ENCODE measurements at places on chromosomes 7 and 10.
A peak's percentile ranks its signal among the peaks of the same experiment; 100 is the strongest.

- no peak for DNase-seq
Observed at GRCh38 chr7:106964466-106964865, 80.0 kb upstream of the PRKAR2B start.

GRCh38 chr7:135736586-135737305 is 8.8 kb upstream of the SLC13A4 start:
- no peak for DNase-seq

DNA sequence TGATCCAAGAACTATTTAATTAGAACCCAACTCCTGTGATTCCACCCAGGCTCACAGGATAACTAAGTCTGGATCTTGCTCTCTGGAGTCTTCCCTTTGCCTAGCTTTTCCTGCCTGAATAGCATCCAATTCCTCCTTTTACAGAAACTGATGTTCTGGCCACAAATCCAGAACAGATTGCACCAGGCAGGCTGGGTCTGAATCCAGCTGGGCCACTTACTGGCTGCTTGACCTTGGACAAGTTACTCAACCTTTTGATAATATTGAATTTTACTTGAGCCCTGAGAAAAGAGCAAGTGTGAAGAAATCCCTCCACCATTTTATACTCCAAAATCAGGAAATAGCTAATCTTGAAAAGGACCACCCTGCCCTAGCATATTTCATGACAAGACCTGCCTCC is 55.5 kb upstream of the SLC35G1 start:
- no peak for DNase-seq

DNA sequence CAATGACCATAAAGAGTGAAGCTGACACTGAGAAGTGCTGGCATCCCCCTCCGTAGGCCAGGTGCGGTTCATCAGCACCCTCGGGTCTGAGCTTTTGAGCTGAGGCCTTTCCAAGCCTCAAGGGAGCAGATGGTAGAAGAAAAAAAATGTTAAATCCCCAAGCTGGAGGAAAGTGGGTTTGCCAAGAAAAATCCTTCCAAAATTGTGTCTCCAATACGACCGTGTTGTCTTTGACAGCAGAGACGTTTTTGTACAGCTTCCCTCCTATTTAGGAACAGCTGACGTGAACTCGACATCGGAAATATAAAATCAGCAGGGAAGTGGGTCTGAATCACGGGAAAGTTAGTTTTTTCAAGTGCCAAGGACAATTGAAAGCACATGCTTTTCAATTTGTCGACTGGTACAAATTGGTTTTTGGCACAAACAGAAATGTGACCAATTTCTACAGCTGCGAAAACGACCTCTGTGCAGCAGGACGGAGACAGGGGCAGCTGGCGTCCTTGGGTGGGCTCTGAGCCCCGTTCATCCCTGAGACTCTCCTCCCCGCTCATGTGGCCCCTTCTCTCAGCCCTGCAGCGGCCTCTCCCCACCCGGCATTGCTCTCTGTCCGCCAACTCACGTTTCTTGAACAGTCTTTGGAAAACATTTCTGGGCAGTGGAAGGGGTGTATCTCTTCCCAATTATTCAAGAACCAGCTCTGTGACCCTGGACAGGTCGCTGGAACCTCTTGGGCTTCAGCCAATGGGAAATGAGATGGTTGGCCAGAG is 89.9 kb downstream of the PAXIP1 start:
- no peak for DNase-seq

GRCh38 chr10:88152728-88153133 is 289.3 kb downstream of the PTEN start:
- DNase-seq: no peak

- peak; percentile 79 for DNase-seq
Observed at GRCh38 chr7:122306320-122307227, 2.0 kb upstream of the FEZF1 start.

DNA sequence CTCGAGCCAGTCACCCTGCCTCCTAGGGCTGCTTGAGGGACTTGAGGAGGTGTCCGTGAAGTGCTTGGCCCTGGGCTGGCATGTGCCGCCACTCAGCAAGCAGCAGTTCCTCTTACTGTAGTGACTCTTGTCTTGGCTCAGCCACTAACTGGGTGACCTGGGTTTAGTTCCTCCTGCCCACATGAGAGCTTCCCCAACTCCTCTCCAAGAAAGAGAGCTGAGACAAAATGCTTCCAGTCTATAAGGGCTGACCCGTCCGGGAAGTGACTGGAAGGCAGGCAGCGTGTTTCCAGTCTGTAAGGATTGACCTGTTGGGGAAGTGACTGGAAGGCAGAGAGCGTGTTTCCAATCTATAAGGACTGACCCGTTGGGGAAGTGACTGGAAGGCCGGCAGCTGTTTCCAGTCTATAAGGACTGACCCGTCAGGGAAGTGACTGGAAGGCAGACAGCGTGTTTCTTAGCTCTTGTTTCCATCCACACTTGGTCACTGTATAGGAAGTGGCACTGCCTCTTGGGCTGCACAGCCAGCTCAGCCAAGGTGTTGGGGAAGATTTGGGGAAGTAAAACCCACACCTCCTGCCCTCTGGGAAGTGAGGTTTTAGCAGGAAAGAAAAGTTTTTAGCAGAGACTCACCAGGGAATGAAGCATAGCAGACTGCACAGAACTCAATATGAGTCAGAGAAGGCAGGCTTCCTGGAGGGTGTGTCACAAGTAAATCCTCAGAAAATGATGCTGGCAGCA is 53.3 kb upstream of the PPIF start:
- no peak for DNase-seq

- DNase-seq: no peak
Observed at GRCh38 chr7:15007507-15007906, 105.0 kb upstream of the DGKB start.
